ENCODE measurements at places on chromosomes 6 and 20.
A peak's percentile ranks its signal among the peaks of the same experiment; 100 is the strongest.

GRCh38 chr20:57465486-57465885 lies 59.5 kb downstream of the CTCFL start:
- no peak for DNase-seq

DNA sequence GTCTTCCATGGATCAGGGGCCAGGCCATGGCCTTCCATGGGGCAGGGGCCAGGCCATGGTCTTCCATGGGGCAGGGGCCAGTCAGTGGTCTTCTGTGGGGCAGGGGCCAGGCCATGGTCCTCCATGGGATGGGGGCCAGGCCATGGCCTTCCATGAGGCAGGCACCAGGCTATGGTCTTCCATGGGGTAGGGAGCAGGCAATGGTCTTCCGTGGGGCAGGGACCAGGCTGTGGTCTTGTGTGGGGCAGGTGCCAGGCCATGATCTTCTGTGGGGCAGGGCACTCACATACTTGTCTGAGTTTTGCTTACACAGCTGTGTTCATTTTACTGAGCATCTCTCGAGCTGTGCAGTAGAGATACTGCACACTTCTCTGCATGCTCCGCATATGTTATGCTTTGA lies 57.3 kb upstream of the THBS2 start:
- no peak for DNase-seq

DNA sequence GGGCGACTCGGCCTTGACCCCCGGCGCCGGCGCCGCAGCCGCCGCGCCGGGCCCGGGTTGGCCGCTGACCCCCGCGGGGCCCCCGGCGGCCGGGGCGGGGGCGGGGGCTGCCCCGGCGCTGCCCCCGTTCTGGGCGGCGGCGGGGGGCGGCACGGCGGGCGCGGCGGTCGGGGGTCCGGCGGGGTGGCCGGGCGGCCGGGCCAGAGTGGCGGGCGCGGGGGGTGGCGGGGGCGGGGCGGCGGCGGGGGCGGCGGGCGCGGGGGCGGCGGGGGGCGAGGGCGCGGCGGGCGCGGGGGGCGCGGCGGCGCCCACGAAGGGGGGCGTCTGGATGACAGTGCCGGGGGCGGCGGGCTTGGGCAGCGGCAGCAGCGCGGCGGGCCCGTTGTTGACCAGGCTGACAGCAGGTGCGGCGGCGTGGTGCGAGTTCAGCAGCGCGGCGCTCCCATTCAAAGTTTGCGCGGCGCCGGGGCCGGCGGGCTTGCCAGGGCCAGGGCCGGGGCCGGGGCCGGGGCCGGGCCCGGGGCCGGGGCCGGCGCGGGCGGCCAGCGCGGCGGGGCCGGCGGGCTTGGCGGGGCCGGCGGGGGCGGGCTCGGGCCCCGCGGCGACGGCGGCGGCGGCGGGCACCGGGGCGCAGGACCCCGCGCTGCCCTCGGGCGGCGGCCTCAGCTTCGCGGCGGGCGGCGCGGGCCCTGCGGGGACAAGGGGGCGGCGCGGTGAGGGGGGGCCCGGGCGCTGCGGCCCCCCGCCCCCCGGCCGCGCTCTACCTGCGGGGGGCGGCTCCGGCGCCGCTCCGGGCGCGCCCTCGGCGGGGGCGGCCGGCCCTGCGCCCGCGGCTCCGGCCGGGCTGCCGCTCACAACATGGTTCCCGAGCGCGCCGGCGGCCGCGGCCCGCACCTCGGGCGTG lies 659 bp downstream of the TAF4 start:
- no peak for DNase-seq

DNA sequence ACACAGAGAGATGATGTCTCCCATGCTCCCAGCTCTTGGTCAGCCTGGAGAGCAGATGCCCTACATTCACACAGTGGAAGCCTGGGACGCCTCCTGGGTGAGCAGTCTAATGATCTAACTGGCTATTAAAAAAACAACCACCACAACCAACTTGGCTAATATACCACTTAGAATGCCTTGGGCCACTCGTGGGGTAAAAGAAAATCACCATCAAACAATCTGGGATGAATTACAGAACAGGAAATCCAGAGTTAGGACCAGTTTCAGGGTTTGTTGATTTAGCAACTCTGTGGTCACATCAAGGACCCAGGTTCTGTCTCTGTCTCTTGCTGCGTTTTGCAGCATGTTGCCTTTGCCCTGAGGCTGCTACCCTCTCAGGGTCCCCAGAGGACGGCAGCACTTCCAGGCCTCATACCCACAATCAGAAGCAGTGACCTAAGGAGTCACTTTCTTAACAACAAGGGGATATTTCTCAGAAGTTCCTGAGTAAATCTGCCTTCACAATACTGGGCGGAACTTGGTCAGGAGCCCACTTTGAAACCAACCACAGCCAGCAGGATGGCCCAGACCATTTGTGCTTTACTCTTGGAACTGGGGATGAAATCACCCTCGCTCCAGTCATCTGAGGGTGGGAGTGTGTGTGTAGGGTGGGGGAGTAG lies 118.7 kb downstream of the CLIC5 start:
- peak; percentile 50 for DNase-seq

DNA sequence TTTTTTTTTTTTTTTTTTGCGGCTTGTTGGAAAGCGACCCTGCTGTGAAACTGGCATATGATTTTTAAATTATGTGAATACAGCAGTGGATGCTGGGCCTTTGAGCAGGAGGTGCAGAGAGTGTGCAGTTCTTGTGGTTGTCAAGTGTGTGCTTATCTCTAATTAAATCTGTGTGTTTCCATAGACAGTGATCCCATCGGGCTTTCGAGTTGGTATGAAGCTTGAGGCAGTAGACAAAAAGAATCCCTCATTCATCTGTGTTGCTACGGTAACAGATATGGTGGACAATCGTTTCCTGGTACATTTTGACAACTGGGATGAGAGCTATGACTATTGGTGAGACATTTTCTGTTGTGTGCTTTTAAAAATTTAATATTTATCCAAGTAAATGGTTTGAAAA lies 52.4 kb downstream of the L3MBTL3 start:
- DNase-seq: peak; percentile 42

- no peak for DNase-seq
Observed at GRCh38 chr6:53009511-53009910, 14.4 kb upstream of the GSTA4 start.

GRCh38 chr6:73932866-73933265 lies 236.9 kb downstream of the CD109 start:
- DNase-seq: no peak

- peak; percentile 60 for DNase-seq
Observed at GRCh38 chr6:53544470-53545308, at the start of gene GCLC. Gene GCLC (minus strand): TSS chr6:53545101. CDS start chr6:53544645, 456 bp downstream.

DNA sequence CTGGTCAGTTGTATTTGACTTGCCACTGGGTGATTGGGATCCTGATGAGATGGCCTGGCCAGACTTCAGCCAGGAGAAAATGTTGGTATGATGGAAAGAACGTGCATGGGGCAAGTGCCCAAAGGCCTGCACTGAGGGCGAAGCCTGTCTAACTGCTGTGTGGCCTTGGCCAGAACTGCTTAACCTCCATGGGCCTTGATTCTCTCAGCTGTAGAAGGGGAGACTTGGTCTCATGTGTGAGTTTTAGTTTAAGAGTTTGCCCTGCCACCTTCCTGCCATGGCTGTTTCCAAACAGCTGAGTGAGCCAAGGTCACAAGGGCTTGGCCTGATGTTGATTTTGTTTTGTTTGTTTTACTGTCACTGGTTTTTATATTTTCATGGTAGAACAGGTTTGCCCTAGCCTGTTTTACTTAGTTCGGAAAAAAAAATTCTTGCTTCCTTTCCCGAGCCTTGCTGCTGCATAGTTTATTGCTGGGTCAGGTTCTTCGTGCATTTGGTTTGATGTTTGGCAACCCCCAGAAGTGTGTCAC lies 35.3 kb downstream of the DSTN start:
- no peak for DNase-seq

DNA sequence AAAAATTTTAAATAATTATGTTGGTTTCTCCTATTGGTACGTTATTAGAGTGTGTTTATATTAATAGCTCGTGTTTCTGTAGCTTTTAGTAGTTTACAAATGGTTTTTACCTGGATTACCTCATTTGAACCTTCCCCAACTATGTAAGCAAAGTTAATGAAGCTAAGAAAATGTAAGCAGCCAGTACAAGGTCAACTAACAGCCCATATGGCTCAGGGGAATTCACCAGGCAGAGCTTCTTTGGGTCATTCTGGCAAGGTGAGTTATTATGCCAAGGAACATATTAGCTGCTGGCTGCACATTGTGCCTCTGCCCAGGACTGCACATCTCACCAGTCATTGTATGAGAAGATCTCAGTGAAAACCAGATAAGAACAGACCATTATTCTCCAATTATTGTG lies 27.0 kb upstream of the MARCKS start:
- DNase-seq: no peak

DNA sequence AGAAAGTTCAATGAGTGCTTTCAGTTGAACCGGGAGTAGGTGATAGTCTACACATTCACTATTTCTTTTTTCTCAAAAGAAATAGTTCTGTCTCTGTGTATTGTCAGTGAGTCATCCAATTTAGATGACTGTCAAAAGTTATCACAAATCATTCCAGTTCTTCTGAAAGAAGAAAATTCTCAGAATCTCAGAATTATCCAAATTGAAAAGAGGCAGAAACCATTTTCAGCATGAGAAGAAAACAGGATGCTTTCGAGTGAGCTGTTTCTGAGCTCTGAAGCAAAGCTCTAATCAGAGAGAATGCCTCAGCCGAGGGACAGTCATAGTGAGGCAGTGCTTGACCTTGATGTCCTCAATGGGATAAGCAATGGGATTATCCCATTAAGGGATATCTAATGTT lies 97.9 kb downstream of the HUS1B start:
- DNase-seq: no peak

DNA sequence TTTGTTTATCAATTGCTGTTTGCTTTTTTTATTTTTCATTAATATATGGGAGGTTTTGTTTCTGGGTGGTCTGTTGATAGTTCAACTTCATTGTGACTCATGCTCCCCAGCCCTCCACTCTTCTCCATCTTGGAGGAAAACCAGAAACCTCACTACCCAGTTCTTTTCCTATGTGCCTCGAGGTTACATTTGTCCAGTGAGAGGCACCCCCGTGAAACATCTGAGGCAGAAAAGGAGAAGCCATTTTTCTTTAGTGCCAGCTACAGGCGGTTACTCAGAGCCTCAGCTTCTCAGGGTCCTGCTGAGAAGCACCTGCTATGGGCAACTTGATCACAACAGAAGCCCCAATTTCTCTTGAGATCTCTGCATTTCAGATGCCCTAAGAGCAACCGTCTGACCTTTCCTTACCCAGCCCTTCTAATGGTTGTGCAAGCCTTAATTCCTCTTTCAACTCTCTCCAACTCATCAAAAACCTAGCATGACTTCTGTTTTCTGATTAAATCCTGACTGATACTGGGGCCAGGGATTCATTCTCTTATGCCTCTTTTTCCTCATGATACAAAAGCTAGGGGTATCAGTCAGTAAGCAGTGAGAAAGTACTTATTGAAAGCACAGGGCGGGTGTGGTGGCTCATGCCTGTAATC lies 144.6 kb downstream of the ELOVL4 start:
- DNase-seq: no peak

DNA sequence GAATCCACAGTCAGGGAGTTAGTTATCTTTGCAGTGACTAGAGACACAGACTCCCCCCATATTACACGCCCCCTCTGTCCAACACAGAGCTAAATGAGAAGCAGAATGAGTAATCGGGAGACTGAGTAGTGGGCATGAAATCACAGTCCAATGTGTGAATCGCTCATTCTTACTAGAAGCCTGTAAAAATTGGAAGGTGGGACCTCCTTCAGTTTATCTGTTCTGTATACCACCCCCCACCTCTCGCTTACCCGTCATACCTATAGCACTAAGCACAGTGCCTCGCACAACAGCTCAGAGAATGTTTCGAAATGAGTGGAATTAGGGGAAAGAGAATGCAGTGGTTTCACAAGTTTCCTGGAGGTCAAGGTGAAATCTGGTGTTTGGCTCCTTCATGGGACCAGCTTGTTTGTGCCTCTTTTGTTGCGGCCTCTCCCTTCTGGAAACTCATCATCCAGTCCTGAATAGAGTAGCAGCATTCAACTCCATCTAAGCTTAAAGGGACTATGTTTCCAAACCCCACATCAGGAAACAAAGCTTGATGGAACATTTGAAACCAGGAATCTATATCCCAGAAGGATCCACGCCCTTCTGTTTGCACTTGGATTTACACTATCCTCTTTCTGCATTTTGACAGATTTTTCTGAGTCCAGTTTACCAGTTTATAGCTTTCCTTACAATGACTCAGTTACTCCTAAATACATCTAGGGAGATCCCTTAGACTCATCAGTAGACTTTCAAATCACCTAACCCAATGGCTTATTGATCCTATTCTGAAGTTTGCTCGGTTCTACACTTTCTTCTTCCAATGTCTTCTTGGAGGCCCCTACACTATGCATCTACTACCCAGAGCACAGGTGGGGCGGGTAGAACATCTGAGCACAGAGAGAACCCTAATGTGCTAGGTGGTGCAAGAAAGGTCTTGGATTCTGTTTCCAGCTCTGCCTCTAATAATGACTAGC lies 59.2 kb upstream of the PIM1 start:
- DNase-seq: no peak

DNA sequence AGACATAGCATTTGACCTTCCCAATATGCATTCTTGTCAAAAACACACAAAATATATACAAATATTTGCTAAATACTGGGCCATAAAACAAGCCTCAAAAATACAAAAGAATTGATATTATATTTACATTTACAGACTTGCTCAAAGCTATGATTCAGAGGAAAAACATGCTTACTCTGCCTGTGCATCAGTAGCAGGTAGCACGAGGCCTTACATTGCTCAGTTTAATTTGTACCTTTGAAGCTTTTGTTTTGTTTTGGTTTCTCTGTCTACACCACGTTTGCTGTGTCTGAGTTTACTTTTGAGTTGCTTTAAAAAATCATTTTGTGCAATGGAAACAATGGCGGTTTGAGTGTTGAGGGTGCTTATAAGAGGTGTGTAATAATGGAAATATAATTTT lies 99.3 kb downstream of the PHF3 start:
- DNase-seq: no peak

DNA sequence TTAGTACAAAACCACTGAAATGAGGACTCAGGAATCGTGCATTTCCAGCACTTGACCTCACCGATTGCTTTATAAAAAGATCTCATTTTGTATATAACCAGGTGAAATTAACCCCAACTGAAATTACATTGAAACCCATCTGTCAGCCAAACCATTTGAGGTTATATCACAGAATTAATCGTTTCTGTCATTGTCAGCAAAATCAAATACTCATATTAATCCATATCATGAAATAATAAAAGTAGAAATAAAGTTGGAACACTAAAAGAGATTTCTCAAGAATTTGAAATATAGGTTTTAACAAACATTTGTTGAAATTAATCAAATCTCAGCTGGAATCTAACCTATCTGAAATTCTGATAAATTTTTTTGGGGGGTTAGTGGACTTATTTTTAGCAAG lies 23.7 kb downstream of the KHDRBS2 start:
- DNase-seq: no peak

- no peak for DNase-seq
Observed at GRCh38 chr6:41509580-41509979, 36.6 kb upstream of the FOXP4 start.

GRCh38 chr20:44180814-44181213 lies 6.2 kb downstream of the JPH2 start:
- DNase-seq: no peak

DNA sequence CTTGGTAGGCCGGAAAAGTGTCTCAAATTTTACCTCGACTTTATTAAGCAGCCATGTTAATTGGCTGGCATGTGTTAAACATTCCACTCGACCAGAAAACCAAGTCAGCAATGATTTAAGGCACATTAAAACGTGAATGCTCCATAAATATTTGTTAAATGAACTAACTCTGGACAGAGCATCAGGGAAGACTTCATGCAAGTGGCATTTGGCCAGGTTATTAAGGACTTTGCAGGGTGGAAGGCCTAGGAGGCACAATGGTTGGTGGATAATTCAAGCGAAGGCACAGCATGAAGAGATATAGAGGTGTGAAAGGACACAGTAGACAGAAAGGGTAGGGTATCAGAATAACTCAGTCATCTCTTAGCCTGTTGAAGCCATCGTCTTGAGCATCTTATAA lies 23.0 kb downstream of the ELOVL5 start:
- peak; percentile 7 for DNase-seq
